A549 treated with Hydrocortisone at 1 μM for 4 hours (cell line): ENCODE measurements at places on chromosomes 2 and 18. TPM values are rescaled to one million over a fixed set of nuclear protein-coding genes. Genes with fewer than 3 reads are reported as not detected.

STARD6 gene
- total RNA-seq, result 0.20 TPM in 1 of 5 replicates, not detected in the others

SOWAHC gene
- total RNA-seq, result 7.3 to 10.0 TPM (median 8.9 TPM) in 5 replicates

GATA6 gene
- 1.4 to 1.7 TPM (median 1.4 TPM) in 5 replicates for total RNA-seq

CFAP221 gene
- 0.23 to 0.38 TPM (median 0.28 TPM) in 5 replicates for total RNA-seq

C2orf78 gene
- not detected in 5 replicates for total RNA-seq

G6PC2 gene
- total RNA-seq, result not detected in 5 replicates

NGEF gene
- 12.2 to 18.6 TPM (median 15.8 TPM) in 5 replicates for total RNA-seq

MEP1B gene
- 0.06 to 0.10 TPM in 2 of 5 replicates, not detected in the others for total RNA-seq

RTKN gene
- 20.2 to 26.0 TPM (median 21.9 TPM) in 5 replicates for total RNA-seq

EGR4 gene
- total RNA-seq, result 0.13 to 0.33 TPM (median 0.15 TPM) in 5 replicates

TXNDC9 gene
- total RNA-seq, result 38.1 to 52.9 TPM (median 43.6 TPM) in 5 replicates

ACADL gene
- 0.08 to 0.15 TPM (median 0.14 TPM) in 5 replicates for total RNA-seq

PNO1 gene
- total RNA-seq, result 47.5 to 59.7 TPM (median 51.7 TPM) in 5 replicates

PHLPP1 gene
- total RNA-seq, result 5.4 to 8.2 TPM (median 7.8 TPM) in 5 replicates
